ENCODE measurements at places on chromosomes 3 and 15.

DNA sequence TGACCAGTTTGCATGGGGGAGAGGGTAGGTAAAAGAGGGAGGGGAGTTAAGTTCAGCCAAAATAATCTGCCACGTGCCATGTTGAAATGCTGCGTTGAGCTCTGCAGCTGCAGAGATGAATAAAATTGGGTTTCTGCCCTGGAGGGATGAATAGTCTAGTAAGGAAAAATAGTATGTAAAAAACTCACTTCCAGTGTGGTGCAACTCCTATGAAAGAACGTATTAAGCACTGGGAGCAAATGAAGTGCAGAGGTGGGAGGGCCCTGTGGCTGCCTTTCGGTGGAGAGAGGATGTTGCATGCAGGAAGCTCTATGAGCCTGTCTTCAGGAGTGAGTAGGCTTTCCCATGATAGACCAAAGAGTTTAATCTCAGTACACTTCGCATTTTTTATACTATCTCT, 8.6 kb downstream of the CEP63 start:
- no peak for DNase-seq

DNA sequence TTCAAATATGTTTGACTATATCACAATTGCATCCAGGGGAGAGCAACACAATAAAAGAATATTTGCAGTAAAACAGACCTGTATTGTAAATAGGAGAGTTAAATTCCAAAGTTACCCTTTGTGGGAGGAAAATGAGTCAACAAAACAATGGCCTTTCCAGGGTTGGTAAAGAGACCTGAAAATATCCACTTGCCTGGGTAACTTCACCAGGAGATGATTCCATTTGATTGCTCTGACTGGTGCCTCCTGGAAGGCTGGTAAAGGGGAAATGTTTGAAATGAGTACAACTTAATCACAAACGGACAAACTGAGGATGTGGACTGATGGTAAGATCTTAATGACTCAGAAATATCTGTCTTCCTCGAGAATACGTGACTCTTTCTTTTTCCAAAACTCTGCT, 43.6 kb upstream of the SRGAP3 start:
- DNase-seq = no peak

GRCh38 chr15:34883042-34883441, 86.5 kb downstream of the AQR start:
- no peak for DNase-seq

- no peak for DNase-seq
Measured at GRCh38 chr3:159030138-159030670, 228.3 kb downstream of the MFSD1 start.

- DNase-seq = no peak
Measured at GRCh38 chr15:78242128-78242527, 7.8 kb upstream of the ACSBG1 start.

GRCh38 chr15:58361273-58361759, 70.5 kb upstream of the LIPC start:
- DNase-seq = no peak

GRCh38 chr3:119352863-119353527, 58.8 kb downstream of the ARHGAP31 start:
- DNase-seq = no peak

GRCh38 chr15:48888836-48889235, 10.9 kb downstream of the EID1 start:
- no peak for DNase-seq

DNA sequence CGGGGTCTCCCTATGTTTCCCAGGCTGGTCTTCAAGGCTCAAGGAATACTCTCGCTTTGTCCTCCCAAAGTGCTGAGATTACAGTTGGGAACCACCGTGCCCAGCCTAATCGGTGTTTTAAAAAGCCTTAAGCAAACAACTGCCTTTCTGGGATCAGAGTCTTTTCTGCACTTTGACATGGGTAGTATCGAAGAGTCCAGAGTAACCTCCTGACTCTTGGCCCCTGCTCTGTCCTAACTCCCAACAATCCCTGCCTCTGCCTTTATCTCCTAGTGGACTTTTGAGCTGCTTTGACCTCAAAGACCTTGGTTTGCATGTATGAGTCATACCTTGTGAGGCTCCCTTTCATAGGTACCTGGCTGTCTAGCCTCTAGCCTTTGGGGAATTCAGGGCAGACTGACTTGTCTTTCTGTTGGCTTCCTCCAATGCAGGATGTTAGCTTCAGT, 21.0 kb upstream of the HACD2 start:
- no peak for DNase-seq

GRCh38 chr3:161175506-161175905, 45.6 kb upstream of the NMD3 start:
- DNase-seq = no peak

- no peak for DNase-seq
Measured at GRCh38 chr3:56970461-56970879, 90.0 kb upstream of the SPATA12 start.

GRCh38 chr3:15081960-15082664, 16.8 kb downstream of the RBSN start:
- DNase-seq = no peak

- no peak for DNase-seq
Measured at GRCh38 chr15:46577767-46578166, 942.9 kb downstream of the SQOR start.

GRCh38 chr3:174710612-174711011, 148.5 kb upstream of the NAALADL2 start:
- DNase-seq = no peak

DNA sequence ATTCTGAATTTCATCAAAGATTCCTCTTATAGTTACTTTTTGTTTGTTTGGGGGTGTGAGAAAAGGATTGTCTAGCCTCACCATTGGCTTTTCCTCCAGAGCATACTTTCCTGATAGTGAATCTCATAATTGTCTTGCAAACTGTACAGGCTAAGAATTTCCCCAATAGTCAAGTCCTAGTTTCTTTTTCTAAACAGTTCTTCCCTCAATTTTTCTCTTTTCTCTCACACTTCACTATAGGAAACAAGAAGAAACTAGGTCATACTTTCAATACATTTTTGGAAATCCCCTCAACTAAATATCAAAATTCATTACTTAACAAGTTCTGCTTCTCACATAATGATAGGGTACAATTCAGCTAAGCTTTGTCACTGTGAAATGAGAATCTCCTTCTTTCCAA, 241.9 kb downstream of the IL20RB start:
- DNase-seq = no peak

DNA sequence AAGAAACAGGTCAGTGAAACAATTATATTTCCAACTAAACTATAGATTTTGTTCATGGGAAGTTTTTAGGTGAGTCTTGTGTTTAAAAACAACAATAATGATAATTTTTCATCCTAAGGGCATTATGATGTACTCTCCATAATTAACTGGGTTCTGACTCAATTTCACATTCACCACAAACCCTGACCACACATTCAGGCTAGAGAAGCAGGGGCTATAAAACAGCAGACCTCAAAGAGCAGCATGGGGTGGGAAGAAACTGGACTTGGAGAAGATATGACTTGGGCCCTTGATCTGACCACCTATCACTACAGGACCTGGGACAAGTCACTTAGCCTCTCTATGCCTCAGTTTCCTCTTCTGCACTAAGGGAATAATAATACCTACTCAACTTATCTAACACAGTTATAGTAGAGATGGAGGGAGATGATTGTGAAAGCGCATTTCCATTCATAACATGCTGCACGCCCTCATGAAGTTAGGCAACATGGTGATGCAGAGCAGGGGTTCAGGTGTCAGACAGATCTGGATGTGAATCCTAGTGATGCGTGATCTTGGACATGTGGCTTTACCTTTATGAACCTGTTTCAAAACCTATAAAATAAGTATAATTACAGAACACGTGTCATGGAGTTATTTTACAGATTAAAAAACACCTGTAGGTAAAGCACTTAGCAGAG, 63.0 kb upstream of the ACP3 start:
- no peak for DNase-seq

- DNase-seq = no peak
Measured at GRCh38 chr15:36645106-36645505, 65.7 kb downstream of the CDIN1 start.

- no peak for DNase-seq
Measured at GRCh38 chr15:35246451-35246850, 161.4 kb upstream of the NANOGP8 start.

- DNase-seq = no peak
Measured at GRCh38 chr3:180762866-180763265, 83.6 kb upstream of the CCDC39 start.

DNA sequence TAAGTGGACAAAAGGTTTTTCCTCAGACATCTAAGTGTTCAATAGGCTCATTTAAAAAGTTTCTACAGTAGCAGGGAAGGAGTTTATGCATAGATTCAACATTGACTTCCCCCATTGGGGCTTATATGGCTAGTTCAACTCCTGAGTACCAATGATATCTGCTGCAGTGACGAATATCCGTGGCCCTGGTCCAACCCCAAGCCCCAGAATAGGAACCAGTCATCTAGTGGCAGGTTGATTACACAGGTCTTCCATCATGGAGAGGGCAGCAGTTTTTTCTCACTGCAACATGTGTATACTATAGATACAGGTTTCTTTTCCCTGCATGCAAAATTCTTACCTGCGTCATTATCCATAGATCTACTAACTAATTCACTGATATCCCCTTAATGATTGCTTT, 45.8 kb upstream of the KPNA4 start:
- no peak for DNase-seq

DNA sequence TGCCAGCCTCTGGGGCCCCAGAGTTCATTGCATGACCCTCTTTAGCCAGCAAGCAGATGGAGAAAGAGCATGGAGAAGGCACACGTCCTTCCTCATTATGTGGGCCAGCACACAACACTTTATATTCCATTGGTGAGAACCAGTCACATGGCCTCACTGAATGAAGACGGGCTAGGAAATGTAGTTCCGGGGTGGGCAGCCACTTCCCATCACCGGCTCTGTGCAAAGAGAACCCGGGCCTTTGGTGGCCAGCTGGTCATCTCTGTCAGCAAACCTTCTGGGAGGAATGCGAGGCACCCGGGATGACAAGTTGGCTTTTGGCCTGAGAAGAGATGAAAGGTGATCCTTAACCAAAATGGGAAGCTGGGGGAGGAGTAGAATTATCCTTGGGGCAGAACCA, 90.2 kb upstream of the VGLL4 start:
- no peak for DNase-seq

DNA sequence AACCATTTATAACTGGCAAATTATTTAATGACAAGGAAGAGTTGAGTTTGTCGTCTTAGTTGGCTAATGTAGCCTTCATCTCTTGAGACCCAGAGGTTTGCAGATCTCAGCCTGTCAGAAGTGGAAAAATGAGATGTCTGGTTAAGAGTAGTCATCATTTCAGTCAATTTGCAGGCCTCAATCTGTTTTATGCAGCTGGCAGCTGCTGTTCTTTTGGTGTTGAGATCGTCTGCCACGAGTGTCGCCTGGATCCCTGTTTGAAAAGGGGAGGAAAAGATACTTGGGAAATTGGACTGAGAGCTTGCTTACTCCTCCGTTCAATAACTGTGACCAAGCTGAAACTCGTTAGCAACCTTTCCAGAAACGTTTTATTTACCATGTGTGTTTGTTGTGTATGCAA, 2.3 kb downstream of the PHLDB2 start:
- DNase-seq = no peak

DNA sequence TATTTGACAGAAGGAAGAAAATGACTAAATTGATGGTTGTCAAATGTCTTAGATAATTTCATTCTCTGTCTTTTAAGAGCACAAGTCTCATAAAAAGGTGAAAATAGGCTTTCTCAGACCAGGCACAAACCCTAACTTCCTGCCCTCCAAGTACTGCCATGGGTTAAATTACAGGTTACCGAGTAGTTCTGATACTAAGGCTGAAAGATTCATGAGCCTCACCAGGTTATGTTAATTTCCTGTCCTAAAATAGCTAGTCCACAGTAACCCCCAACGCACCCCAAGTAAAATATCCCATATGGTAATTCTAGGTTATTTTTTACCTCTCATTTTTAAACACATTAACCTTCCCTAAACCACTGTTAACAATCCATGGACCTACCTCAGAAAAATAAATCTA, 42.0 kb downstream of the GSK3B start:
- no peak for DNase-seq

DNA sequence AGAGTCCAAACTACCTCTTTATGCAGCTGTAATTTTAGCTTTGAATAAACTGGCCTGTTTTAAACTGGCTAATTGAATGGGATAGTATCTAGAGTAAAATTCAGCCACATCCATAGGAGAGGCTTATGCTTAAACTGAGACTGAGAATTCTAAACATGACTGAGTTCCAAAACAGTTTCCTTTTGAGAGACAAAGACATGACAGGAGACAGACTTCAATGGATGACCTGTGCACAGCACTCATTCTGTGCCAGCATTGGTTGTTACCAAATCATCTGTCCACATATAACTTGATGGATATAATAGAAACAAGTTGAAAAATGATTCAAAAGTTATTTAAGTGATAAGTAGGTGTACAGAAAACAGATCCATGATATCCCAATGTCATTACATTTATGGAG, 20.9 kb downstream of the IL12A start:
- no peak for DNase-seq

DNA sequence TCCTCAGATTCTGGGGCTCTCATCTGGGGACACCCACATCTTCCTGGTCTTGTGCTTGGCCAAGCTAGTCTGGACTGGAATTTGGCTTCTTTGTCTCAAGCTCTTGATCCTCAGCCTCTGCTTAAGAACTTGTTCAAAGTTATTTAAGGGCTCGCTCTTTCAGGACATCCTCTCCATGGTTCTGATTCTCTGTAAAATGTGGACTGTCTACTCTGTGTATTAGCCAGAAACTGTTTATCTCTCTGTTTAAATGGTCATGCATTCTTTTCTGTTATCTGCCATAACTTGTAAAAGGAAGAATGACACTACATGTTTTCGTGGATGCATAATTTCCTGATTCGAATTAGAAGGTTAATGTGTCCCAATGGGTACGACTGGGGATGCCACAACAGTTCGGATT, 79.4 kb downstream of the COL6A5 start:
- no peak for DNase-seq

DNA sequence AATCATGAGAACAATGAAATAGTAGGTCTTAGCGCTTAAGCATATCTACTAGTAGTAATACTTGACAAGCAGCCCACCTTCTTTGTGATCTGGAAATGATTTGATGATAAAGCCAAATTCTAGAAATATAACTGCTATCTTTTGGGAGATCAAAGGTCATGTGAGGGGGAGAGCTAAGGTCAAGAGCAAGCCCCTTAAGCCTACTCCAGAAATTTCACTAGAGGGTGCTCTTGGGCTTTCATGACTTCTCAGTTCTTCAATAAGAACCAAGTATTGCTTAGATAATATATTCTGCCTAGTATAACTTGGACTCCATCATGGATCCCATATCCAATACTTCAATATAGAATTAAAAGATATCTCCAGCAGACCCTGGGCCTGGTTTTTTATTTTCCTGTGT, 319.6 kb downstream of the ZBTB20 start:
- no peak for DNase-seq

GRCh38 chr3:32685543-32686185, 676 bp downstream of the CNOT10 start:
- no peak for DNase-seq

GRCh38 chr3:76554707-76555106, 485.2 kb upstream of the ROBO2 start:
- DNase-seq = no peak

- DNase-seq = no peak
Measured at GRCh38 chr15:63331456-63331855, 50.2 kb downstream of the CA12 start.
